Stimulated activated CD4-positive, alpha-beta T cell treated with anti-CD3 and anti-CD28 coated beads, Interleukin-1b, Interleukin-23, amount 100 ng/mL, for 4 hours (primary cell): ENCODE measurements at places on chromosomes 6 and 20.

- DNase-seq, result no peak
Measured at GRCh38 chr20:38554986-38555385, 26.0 kb upstream of the ADIG start.

DNA sequence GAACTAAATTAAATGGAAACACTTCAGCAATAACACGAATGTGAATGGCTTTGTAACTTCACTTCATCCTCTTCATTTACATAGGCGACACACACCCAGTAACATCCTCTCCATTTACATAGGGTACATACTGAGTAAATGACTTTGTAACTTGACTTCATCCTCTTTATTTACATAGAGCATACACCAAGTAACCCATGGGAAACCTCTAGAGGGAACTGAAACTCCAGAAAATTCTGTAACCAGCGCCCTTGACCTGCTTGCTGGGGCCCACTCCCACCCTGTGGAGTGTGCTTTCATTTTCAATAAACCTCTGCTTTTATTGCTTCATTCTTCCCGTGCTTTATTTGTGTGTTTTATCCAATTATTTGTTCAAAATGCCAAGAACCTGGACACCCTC lies 81.6 kb upstream of the OPRM1 start:
- no peak for DNase-seq

DNA sequence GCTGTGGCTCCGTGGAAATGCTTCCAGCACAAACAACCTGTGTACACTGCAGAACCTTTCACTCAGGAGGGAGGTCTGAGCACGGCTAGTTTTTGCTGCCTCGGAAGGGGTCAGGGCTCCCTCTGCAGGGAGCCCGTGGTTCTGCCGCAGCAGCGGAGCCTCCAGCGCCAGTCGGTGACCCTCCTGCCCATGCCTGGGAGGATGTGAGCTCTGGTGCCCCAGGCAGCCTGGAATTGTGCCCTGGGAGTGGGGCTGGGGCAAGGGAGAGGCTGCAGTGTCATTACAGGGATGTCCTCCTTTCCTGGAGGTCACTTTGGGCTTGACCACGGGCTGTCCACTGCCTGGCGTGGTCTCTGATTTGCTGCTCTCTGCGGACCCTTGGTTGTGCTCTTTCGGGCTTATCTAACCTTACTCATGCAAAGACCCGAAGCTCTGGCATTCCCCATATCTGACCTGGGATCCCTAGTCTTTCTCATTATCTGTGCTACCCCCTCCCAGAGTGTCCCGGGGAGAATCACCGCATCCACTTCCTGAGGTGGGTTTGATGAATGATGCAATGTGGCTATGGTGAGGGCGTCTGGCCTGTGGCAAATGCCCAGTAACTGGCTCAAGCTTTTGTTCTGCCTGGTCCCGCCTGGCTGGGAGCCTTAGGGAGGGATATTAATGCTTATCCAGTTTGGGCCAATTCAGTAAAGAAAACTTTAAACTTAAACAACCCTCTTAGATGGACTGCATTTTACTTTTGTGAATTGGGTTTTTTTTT lies 59.6 kb upstream of the TAGAP start:
- DNase-seq, result peak; percentile 73

DNA sequence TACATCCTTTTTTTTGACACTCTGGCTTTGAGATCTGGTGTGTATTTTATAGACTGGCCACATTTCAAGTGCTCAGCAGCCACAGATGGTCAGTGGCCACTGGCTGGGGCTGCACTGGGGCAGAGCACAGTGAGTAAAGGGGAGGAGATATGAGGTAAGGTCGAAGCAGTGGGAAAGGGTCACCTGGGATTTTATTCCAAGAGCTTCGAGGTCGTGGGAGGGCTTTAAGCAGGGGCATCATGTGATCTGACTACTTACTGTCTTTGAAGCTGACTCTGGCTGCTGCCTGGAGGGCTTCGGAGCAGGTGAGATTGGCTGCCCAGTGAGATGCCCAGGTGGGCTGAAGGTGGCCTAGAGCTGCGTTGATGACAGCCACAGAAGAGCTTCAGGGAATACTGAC lies 6.7 kb downstream of the C20orf203 start:
- DNase-seq, result no peak

DNA sequence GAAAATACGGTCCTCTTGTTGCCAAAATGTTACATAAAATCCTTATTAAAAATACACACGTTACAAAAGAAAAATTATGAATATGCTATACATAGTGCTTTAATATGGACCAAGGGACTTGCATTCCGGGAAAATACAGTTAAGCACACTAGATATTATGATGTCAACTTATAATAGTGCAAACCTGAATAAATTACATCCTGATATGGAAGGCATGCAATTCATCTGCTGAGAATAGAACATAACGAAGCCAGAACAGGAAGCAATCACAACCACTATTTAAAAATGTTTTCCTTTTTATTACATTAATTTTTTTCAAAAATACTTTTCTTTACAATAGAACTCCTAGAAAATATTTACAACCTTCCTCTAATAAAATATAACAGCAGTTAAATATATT lies 7.8 kb upstream of the MRPS10 start:
- no peak for DNase-seq

DNA sequence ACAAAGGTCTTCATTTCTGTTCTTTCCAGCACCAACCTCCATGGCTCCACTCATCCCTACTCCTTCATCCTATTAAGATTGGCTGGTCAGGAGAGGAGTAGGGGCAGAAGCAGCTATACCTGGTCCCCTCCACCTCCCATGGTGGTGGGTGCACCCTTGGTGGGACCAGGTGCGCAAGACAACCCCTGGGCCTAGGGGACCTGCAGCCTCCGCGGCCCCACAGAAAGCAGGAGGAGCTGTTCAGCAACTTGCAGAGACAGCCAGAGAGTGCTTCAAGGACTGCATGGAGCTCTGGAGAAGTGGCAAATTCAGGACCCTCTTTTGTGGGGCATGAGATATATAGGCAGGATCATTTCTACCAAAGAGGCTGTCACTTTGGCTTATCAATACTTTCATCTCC lies 9.8 kb downstream of the ULBP2 start:
- DNase-seq, result no peak

- no peak for DNase-seq
Measured at GRCh38 chr20:48684501-48685041, 143.2 kb downstream of the PREX1 start.

DNA sequence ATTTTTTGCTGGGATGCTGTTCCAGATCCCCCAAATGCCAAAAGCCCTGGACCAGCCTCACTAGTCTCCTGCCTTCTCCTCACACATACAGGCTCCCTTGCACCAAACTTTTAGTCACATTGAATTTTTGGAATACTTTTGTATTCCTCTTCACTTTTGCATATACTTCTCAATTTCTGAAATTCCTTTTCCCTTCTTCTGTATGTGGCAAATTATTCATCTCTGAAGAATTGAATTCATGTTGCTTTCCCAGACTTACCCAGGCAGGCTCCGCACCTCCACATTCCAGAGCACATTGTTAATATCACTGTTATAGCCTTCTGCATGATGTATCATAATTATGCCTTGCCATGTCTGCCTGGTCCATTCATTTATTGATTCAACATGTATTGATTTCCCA lies 255.3 kb upstream of the POU3F2 start:
- DNase-seq, result no peak

GRCh38 chr6:31529329-31530150 lies 778 bp downstream of the MCCD1 start:
- DNase-seq, result no peak

DNA sequence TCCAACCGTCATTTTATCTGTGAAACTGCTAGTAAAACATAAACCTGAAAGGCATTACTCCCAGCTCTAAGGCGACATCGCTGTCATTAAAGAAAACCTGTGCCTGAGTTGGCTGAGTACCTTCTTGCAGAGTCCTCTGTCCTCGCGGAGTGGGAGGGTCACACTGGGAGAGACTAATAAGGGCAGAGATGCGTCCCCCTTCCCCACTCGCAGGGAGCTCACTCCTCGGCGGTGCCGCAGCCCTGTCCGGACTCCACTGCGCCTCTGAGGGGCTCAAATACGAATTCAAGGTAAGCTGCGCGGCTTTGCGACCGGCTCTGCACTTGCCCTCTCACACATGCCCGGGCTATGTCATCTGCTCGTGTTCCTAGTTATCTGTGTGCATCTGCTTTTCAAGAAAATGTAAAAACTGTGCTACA lies at the start of gene COL19A1:
TSS of gene COL19A1 (plus strand) at position 206 of the 419 bp plus-strand sequence. CDS start 13,012 bp downstream, outside the sequence.
- DNase-seq, result no peak

DNA sequence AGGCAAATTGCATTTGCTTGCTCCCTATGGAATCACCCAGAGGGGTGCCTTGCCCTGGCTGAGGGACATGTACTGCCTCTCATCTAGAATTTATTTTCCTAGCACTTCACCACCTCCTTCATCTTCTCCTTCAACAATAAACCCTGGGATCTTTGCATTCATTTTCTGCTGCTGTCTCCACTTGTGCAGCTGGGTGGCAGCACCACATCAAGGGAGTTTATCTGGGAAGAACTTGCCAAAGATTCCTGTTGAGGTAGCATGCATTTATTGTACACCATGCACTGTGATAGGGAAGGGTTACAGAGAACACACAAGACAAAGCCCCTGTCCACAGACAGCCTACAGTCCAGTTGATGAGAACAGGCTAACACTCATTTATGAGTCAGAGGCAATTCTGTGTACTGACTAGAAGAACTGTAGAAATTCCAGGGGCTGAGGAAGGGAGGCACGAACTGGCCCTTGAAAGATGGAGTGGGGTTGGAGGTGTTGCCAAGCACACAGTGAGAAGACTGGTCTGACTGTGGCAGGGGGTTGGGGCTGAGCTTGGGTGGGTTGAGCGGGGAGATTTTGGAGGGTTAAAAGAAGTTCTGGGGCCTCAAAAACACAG lies 17.5 kb downstream of the C20orf173 start:
- no peak for DNase-seq

DNA sequence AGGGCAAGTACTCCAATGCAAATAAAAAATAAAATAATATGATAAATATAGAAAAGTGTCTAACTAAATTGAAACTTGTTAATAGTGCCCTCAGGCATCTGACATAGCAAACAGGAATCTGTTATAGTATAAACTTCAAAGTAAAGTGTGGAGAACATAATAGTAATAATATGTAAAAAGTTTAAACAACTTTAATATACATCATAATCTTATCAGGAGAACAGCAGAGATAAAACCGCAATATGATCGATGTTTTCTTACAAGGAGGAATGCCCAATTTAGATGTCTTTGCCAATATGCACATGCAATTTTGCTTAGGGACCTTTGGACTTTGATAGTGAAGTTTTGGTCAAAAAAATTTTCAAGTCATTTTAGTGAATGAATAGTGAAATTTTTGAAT lies 514.8 kb upstream of the IMPG1 start:
- no peak for DNase-seq

GRCh38 chr6:41498968-41499599 lies 47.1 kb upstream of the FOXP4 start:
- no peak for DNase-seq

GRCh38 chr20:16368645-16369292 lies 204.5 kb downstream of the KIF16B start:
- DNase-seq, result no peak

DNA sequence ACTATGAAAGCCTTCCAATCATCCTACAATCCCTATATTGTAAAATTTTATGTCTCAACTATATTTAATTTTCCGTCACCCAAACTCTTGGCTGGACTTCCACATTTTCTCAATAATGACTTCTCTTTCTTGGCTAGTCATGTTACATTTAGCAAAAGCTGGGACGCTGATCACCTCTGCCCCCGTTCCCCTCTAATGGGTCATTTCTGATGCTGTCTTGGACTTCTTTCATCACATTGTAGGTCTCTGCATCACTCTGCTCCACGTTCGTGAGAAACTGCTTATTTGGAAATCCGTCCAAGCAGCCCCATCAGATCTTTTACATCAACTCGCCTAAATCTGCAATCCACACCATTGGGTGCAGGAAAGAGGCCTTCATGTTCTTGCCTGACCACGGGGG lies 203.8 kb downstream of the MYLK4 start:
- DNase-seq, result no peak

DNA sequence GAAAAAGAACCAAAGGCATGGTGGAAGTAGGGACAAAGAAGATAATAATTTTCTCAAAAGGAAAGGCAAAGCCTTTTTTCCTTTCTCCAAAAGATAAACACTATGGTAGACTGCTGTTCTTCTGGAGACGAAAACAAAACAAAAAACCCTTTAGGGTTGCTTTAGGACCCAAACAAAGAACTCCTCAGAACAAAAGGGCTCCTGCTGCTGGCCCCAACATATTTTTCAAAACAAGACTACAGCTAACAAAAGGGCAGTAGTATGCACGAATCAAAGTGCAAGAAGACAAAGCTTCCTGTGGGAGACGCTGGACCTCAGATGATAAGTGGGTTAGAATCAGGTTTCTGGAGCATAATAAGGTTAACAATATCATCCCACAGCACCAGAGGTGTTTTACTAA lies 15.8 kb downstream of the NCOA5 start:
- no peak for DNase-seq

DNA sequence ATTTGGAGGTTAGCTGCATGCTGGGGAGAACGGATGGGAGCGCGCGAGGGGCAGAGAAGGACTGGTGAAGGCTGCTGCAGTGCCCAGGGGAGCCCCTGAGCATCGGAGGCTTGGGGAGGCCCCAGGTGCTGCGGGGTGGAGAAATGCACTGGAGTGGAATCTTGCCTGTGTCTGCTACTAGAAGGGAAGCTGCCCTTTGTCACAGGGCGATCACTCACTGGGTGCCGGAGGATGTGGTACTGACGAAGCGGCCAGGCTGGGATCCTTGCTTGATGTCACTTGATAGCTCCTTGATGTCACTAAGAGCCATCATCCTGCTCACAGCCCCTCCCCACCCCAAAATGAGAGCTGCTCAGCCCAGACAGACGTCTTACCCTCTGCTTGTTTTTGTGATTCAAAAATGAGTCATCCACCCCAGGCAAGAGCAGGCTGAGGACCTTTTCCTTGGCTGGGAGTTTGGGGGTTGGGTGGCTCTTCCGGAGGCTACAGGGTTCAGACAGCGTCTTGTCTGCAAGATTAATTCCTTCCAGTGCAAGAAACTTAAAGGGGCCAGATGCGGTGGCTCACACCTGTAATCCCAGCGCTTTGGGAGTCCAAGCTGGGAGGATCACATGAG lies 62.6 kb upstream of the PMEPA1 start:
- no peak for DNase-seq
